Body of pancreas (tissue), 4 donors: ENCODE measurements at places on chromosomes 1 and 21. TPM values are rescaled to one million over a fixed set of nuclear protein-coding genes. Genes with fewer than 3 reads are reported as not detected.

DNA sequence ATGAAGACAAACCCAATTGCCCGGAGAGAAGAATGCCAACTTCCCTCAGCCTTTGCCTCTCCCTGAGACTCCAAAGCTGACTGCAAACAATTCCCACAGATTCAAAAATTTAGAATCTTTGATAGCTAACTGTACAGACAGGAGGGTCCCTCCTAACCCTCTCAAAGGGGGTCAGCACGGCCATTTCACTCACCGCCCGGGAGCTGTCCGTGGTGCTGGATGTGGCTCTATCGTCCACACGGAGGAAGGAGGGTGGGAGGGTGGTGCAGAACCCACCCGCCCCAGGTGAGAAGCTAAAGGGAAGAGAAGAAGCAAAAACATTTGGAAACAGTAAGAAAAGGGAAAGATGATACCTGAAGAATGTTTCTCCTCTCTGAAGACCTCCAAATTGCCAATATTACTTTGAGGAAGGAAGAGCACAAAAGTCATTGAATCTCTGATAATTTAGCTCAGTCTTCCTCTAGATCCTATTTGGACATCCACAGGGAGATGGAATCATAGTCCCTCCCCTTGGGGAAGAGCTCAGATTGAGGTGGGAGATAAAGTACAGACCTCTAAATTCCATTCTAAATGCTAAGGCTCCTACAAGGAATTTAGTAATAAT is 45.6 kb downstream of the RHBG start:
- no peak overlapping the region for H3K4me3 ChIP-seq
- DNase-seq = no peak
- H3K4me1 ChIP-seq = no peaks in the 10 kb centered on the region
- H3K36me3 ChIP-seq = no peaks in the 10 kb centered on the region

GRCh38 chr1:94093996-94094395 is 27.0 kb downstream of the ABCA4 start:
- H3K36me3 ChIP-seq = no peaks in the 10 kb centered on the region
- no peaks in the 10 kb centered on the region for H3K27me3 ChIP-seq
- no peak overlapping the region for H3K4me3 ChIP-seq
- DNase-seq = no peak

- no peaks in the 10 kb centered on the region for H3K36me3 ChIP-seq
- no peaks in the 10 kb centered on the region for H3K27me3 ChIP-seq
- no peaks in the 10 kb centered on the region for H3K4me1 ChIP-seq
- H3K27ac ChIP-seq = no peak overlapping the region
Observed at GRCh38 chr1:81936853-81937252, 136.1 kb downstream of the ADGRL2 start.

GRCh38 chr1:110192541-110192940 is 17.6 kb upstream of the KCNC4 start:
- no peak overlapping the region for H3K27ac ChIP-seq
- DNase-seq = no peak
- H3K27me3 ChIP-seq = no peaks in the 10 kb centered on the region
- no peaks in the 10 kb centered on the region for H3K36me3 ChIP-seq

DNA sequence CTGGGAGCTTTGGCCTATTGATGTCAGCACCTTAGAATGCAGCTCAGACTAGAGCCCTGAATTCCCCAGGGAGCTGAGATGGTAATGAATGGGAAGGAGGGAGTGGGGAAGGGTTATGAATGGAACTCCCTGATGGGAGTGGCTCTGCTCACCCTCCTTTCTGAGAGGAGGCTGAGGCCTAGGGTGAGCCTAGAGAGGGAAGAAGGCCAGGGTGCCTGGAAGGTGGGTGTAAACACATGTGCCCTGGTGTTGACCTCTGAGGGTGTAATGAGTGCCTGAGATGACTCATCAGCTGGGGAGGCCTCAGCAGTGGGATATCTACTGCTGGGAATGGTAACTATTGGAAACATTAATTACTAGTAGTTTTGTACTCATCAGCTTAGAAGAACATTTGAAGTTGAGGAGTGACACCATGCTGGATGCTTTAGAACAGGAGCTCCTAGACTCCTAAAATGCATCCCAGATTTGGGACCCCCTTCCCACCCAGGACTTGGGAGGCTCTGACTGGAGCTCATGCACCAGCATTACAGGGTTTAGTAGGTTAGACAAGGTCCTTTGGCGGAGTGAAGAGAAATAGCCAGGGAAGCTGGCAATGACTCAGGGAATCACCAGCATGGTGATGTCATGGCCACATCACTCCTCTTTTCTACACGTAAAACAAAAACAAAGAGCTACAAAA is 16.0 kb upstream of the PIGV start:
- H3K4me1 ChIP-seq = peaks cover 21% of the 10 kb centered on the region
- peak; percentile 54 for DNase-seq
- no peak overlapping the region for H3K4me3 ChIP-seq
- H3K36me3 ChIP-seq = peaks cover 49% of the 10 kb centered on the region

- no peak for DNase-seq
- H3K4me3 ChIP-seq = no peak overlapping the region
- H3K27ac ChIP-seq = no peak overlapping the region
- H3K4me1 ChIP-seq = no peaks in the 10 kb centered on the region
- no peaks in the 10 kb centered on the region for H3K27me3 ChIP-seq
- H3K36me3 ChIP-seq = no peaks in the 10 kb centered on the region
Observed at GRCh38 chr1:175733722-175734121, 9.7 kb downstream of the TNR start.

DNA sequence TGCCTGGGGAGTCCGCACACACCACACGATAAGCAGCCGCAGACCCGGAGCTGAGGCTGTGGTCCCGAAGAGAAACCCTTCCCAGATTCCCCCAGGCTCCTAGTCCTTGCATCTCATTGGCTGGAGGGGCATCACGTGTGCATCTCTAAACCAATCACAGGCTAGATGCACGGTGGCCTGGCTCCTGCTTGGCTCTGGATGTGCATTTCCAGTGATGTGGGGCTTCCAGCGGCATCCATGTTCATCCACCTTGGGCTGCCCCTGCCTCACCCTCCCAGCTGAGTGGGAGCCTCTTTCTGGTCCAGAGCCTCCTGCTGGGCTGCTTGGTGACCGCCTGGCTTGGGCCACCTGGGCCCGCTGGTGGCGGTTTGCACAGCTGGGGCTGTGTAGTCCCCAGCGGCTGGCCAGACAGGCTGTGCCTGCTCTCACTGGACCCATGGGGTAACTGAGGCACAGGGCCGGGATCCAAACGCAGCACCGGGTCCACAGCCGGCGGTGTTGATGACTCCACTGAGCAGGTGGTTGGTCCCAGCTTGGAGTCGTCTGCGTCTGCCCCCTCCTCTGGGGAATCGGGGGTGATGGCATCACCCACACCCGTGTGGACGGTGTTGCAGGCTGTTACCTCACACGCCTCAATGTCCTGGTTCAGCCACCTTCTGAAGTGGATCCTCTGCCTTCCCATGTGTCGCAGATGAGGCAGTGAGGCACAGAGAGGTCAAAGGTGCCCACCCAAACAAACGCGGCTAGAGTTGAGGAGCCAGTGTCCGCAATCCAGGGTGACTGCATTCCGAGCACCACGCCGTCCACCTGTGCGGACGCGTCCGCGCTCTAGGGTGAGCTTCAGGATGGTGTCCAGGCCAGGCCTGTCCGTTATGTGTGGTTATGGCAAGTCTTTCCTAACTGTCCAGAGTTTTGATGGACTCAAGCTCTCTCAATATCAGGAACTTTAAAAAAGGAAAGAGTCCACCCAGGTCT is 41.3 kb downstream of the COL6A1 start:
- no peaks in the 10 kb centered on the region for H3K4me1 ChIP-seq
- H3K36me3 ChIP-seq = no peaks in the 10 kb centered on the region
- no peak overlapping the region for H3K27ac ChIP-seq

DNA sequence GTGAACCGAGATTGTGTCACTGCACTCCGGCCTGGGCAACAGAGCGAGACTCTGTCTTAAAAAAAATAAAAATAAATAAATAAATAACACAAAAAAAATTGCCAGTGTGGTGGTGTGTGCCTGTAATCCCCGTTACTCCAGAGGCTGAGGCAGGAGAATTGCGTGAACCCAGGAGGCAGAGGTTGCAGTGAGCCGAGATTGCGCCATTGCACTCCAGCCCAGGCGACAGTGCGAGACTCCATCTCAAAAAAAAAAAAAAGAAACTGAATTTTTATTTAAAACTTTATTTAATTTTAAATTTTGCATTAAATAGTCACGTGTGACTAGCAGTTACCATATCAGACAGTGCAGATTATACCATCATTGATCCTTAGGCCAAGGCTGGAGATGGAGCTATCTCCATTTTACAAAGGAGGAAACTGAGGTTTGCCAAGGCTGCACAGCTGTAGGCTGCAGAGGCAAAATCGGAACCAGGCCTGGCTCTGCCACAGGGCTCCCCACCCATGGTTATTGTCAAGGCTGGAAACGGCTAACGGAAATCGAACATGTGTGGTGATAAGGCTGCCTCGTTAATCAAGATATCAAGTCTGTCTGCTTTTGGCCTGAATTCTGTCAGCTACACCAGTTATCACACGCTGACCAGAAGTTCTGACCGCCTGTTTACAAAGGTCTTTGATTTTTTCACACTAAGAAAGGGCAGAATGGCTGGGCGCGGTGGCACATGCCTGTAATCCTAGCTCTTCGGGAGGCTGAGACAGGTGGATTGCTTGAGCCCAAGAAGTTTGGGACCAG is 20.5 kb downstream of the HSPG2 start:
- peak overlapping the region; percentile 58 for H3K27ac ChIP-seq
- H3K27me3 ChIP-seq = no peaks in the 10 kb centered on the region
- no peak for DNase-seq

DNA sequence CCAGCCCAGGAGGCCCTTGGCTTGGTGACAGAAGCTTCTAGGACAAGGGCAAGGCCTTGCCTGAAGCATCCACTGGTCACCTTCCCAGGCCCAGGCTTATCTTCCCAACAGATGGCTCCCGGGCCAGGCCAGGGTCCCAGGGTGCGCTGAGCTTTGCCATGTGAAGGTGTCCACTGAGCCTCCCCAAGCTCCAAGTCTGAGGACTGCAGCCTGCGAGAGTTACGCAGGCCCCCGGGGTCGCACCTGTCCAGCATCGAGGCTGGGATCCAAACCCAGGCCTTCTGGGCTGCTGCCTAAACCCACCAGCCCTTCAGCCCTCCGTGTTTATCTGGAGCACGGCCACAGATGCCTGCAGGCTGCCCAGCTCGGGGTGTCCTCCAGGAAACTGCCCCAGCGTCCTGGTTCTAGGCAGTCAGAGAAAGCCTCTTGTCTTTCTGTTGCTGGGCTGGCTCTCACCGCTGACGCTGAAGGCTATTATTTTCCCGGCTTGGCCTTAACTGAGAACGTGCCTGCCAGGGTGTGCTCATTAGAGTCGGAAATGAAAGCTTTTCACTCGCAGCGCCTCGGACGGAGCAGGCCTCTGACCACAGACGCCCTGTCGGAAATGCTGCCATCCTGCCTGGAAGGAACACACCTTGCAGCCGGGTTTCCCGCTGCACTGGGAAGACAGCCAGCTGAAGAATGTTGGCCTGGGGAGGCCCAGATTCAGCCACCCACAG is 71.4 kb downstream of the MEGF6 start:
- no peak for DNase-seq
- H3K36me3 ChIP-seq = no peaks in the 10 kb centered on the region
- H3K4me3 ChIP-seq = no peak overlapping the region
- no peaks in the 10 kb centered on the region for H3K4me1 ChIP-seq
- H3K27ac ChIP-seq = no peak overlapping the region
- no peaks in the 10 kb centered on the region for H3K27me3 ChIP-seq

GRCh38 chr1:183832459-183832858 is 27.5 kb downstream of the RGL1 start:
- no peak for DNase-seq
- H3K4me1 ChIP-seq = no peaks in the 10 kb centered on the region
- no peak overlapping the region for H3K4me3 ChIP-seq
- no peaks in the 10 kb centered on the region for H3K36me3 ChIP-seq

GRCh38 chr21:41691205-41692184 is 75.4 kb downstream of the RIPK4 start:
- H3K4me3 ChIP-seq = no peak overlapping the region
- peaks cover 5% of the 10 kb centered on the region for H3K4me1 ChIP-seq
- no peak for DNase-seq
- no peaks in the 10 kb centered on the region for H3K36me3 ChIP-seq
- H3K27ac ChIP-seq = no peak overlapping the region

DNA sequence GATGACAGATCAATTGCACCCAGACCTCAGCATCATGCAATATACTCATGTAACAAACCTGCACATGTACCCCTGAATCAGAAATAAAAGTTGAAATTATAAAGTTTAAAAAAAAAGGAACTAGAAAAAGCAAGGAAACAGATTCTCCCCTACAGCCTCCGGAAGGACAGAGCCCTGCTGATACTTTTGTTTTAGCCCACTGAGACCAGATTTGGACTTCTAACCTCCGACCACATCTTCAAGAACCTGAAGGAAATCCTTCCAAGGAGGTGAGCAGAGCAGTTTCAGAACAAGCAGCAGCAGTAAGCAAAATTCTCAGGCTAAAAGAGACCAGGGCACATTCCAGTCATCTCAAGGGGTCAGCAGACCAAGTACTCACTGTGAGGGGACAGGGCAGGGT is 54.5 kb downstream of the TM2D1 start:
- no peaks in the 10 kb centered on the region for H3K27me3 ChIP-seq
- H3K4me1 ChIP-seq = no peaks in the 10 kb centered on the region
- H3K27ac ChIP-seq = no peak overlapping the region
- no peak overlapping the region for H3K4me3 ChIP-seq
- no peak for DNase-seq

GRCh38 chr1:181817091-181817490 is 244.4 kb downstream of the ZNF648 start:
- no peak overlapping the region for H3K27ac ChIP-seq
- H3K4me1 ChIP-seq = no peaks in the 10 kb centered on the region
- H3K4me3 ChIP-seq = no peak overlapping the region
- H3K36me3 ChIP-seq = no peaks in the 10 kb centered on the region

GRCh38 chr1:247113094-247113497 is 8.9 kb upstream of the ZNF669 start:
- peak; percentile 72 for DNase-seq
- no peak overlapping the region for H3K4me3 ChIP-seq
- no peaks in the 10 kb centered on the region for H3K27me3 ChIP-seq
- H3K36me3 ChIP-seq = no peaks in the 10 kb centered on the region

- no peaks in the 10 kb centered on the region for H3K4me1 ChIP-seq
- H3K27ac ChIP-seq = no peak overlapping the region
- no peak overlapping the region for H3K4me3 ChIP-seq
- H3K27me3 ChIP-seq = no peaks in the 10 kb centered on the region
Observed at GRCh38 chr1:232519186-232519585, 110.7 kb downstream of the SIPA1L2 start.

- H3K36me3 ChIP-seq = no peaks in the 10 kb centered on the region
- peak overlapping the region; percentile 29 for H3K27ac ChIP-seq
- DNase-seq = no peak
- H3K27me3 ChIP-seq = no peaks in the 10 kb centered on the region
Observed at GRCh38 chr1:12177156-12177998, 10.6 kb downstream of the TNFRSF1B start.

- H3K27ac ChIP-seq = no peak overlapping the region
- no peaks in the 10 kb centered on the region for H3K27me3 ChIP-seq
- DNase-seq = no peak
- no peak overlapping the region for H3K4me3 ChIP-seq
Observed at GRCh38 chr21:40315626-40316025, 448.4 kb downstream of the PCP4 start.

GRCh38 chr1:92481599-92481925 is 5.2 kb downstream of the GFI1 start:
- no peak overlapping the region for H3K27ac ChIP-seq
- H3K27me3 ChIP-seq = no peaks in the 10 kb centered on the region
- peaks cover 56% of the 10 kb centered on the region for H3K4me1 ChIP-seq
- no peaks in the 10 kb centered on the region for H3K36me3 ChIP-seq
- H3K4me3 ChIP-seq = no peak overlapping the region

The RORC gene
- 32.3 TPM for total RNA-seq

The CYP4B1 gene
- total RNA-seq = 12.5 TPM

The CAMSAP2 gene
- 19.1 TPM for total RNA-seq

The ADORA3 gene
- 1.6 TPM for total RNA-seq

The UBAP2L gene
- total RNA-seq = 38.1 TPM

The DMRTB1 gene
- total RNA-seq = not detected

The SLC37A1 gene
- 6.3 TPM for total RNA-seq

The GUCA2B gene
- total RNA-seq = not detected

The ETV3L gene
- total RNA-seq = not detected

The CADM3 gene
- total RNA-seq = 0.26 TPM

The CFHR4 gene
- not detected for total RNA-seq

The KCND3 gene
- 15.0 TPM for total RNA-seq

The CD1E gene
- 0.78 TPM for total RNA-seq
